Peyer's patch (tissue), 4 donors: ENCODE measurements at places on chromosomes 7 and 10.

DNA sequence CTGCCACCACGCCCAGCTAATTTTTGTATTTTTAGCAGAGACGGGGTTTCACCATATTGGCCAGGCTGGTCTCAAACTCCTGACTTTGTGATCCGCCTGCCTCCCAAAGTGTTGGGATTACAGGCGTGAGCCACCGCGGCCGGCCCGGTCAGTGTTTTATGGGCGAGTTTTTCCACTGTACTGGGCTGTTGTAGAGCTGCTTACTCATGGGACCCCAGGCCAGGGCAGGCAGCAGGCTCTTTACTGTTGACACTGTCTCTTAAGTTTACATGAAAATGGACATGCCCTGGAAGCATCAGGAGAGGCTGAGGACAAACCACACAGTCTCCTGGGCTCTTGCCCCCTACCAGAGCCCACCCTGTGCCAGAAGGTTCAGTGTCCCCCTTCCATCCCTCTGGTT lies 11.2 kb downstream of the NACAD start:
- no peak for DNase-seq

DNA sequence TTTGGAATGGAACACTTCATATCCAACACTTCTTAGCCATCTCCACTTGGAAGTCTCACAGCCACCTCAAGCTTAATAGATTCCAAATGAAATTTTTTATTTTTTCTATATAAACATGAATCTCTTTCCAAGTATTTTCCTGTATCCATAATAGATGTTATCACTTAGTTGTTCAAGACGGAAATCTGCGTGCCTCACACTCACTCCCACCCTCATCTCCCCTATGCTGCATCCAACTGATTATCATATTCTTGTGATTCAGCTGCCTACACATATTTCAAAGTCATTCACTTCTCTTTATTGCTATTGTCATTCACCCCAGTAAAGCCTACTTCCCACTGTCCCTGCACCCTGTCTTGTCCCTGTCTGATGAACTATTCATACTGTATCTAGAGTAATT lies 70.2 kb upstream of the MKX start:
- no peak for DNase-seq

DNA sequence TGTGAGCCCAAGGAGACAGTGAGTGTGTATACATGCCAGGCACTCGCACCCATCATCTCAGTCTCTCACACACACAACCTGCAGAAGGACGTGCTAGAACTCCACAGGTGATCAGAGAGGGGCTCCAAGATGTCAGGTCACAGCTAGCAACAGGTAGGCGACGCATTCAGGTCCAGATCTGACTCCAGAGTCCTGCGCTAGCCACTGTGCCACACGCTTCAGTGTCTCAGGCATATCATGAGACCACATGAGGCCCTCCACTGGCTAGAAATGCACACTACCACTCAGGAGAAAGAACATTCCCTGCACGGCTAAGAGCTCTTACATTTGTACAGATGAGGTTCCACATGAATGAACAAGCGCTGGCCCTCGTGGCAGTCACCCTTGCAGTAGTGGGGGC lies 11.5 kb downstream of the AKR1B1 start:
- no peak for DNase-seq

DNA sequence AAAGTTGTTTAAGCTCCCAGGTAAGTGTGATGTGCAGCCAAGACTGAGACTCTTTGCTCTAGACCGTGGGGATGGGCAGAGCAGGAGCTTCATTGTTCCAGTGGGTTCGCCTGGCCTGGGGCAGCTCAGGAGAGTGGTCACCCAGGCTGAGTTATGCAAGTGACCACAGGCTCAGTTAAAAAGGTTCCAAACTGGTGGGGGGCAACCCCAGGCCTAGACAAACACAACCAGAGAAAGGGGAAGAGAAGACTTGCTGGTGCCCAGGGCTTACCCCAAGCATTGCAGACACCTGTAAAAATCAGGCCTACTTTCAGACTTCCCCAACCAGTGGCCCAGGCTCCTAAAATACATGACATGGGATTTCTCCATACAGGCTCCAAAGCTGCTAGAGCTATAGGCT lies 21.6 kb downstream of the CREB3L2 start:
- DNase-seq: no peak

DNA sequence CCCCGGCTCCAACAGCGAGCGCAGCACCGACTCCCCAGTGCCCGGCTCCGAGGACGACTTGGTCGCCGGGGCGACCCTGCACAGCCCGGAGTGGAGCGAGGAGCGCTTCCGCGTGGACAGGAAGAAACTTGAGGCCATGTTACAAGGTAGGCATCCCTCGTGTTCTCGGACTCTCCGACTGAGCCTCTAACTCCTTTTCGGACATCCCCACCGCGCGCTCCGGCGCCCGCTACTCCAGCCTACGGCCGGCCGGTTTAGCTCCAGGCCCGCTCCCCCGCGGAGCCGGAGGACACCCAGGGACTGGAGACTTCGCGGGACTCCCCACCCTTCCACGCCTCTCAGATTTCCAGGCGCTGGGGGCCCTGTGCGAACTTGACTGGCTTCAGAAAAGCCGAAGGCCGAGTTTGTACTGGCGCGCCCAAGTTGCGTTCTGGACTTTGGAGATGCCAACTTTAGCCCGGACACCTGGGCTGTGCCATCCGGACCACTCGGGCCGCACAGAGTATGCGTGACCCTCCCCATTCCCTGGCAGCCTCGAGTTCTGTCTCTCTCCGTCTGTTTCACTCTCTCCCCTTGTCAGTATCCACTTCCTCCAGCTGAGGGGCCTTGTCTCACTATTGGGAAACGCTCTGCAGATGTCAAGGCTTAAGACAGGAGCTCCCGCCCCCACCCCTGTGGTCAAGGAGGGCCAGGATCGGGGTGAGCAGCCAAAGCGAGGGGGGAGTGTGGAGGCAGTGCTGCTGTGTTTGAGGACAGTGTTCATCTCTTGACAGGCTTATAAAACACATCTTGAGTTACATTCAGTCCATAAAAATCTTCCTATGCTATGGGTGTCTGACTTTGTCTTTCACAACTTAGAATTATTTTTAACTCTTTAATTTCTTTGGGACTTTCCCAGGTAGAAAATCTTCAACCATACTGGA lies 777 bp downstream of the BICC1 start:
- peak; percentile 66 for DNase-seq

DNA sequence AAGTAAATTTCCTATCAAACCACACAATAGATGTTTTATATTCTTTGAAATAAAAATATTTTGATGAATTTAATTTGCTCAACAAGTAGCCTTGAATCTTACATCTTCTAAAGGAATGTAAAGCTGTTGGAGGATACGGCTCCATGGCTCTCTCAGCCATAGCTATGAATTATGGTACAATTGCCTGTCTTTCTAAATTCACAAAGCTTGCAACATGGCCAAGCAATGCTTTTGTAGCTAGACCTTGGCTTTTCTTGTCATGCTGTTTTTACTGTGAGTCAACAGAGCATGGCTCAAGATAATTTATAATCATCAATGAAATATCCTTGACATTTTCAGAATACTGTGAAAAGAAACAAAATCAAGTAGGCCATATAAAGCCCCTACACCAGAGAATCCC lies 286.7 kb downstream of the CACNA2D1 start:
- DNase-seq: no peak

DNA sequence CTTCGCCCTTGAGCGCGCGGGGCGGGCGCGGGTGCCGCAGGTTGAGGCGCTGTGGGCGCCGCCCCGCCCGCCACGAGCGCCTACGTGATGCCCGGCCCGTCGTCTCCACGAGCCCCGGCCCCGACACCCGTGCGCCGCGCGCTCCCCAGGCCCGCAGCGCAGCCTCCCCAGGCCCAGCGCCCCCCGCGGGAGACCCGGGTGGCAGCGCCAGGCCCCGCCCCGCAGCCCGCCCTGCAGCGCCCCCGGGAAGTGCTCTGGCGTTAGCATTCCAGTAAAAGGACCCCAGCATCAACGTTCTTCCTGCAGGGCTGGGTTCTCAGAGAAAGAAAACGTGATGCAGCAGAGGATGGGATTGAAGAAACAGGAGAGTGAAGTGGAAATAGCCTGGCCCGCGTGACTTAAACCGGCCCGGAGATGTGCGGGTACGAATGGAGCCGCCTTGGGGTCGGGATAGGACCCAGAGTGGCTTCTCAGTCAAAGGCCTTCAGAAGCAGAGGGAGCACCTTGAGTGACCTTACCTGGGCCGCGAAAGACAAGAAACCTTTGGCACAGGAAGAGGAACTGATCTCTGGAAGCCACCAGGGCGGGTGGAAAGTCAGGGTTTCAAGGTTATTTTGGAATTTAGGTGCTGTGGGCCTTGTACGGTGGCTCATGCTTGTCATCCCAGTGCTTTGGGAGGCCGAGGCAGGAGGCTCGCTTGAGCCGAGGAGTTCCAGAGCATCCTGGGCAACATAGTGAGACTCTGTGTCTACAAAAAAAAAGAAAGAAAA lies 1.8 kb downstream of the PFKP start:
- peak; percentile 63 for DNase-seq

GRCh38 chr10:24894728-24895127 lies 57.7 kb downstream of the PRTFDC1 start:
- no peak for DNase-seq

DNA sequence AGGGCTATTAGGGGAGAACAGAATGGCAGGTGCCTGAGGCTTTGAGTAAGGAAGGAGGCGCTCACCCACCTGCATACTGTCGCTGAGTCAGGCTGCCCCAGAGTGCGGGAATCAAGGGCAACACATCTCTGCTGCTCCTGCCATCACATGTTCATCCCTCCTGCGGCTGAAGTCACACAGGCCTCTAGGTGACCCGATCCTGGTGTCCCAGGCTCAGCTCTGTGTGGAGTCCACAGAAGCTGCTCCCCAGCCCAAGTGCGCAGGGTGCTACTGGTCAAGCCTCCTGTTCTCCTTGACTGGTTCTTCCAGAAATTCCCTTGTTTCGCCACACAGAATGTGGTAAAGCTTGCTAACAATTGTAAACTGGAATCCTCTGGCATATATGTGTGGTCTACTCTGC lies 96.9 kb upstream of the IL6 start:
- DNase-seq: no peak

- DNase-seq: no peak
Observed at GRCh38 chr7:9498303-9498702, 1064.9 kb downstream of the NXPH1 start.

DNA sequence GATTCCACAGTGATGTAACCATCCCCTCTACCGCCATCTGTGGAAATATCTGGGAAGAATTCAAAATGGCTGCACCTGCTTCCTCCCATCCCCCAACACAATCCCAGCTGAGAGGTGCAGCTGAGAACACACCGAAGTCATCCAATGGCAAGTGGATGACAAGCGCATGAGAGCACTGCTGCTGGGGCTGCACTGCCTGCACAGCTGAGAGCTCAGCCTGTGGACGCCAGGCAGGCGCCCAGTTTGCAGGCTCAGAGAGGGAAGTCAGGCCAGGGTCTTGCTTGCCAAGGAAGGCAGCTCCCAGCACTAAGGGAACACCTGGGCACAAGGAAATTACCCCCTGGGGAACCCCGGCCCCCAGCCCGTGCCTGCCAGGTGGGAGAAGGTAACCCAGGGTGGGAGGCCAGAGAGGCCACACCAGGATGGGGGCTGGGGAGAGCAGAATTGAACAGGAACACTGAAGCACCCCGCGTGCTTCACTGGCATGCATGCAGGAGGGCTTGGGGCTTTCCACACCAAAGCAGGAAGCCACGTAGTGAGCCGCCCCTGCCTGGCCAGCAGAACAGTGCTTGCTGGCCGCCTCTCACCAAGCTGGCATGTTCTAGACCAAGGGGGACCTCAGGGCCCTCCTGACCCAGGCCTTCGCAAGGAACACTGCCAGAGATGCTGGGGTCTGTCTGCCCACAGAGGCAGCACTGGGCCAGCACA lies 46.2 kb downstream of the FAM53B start:
- peak; percentile 59 for DNase-seq

DNA sequence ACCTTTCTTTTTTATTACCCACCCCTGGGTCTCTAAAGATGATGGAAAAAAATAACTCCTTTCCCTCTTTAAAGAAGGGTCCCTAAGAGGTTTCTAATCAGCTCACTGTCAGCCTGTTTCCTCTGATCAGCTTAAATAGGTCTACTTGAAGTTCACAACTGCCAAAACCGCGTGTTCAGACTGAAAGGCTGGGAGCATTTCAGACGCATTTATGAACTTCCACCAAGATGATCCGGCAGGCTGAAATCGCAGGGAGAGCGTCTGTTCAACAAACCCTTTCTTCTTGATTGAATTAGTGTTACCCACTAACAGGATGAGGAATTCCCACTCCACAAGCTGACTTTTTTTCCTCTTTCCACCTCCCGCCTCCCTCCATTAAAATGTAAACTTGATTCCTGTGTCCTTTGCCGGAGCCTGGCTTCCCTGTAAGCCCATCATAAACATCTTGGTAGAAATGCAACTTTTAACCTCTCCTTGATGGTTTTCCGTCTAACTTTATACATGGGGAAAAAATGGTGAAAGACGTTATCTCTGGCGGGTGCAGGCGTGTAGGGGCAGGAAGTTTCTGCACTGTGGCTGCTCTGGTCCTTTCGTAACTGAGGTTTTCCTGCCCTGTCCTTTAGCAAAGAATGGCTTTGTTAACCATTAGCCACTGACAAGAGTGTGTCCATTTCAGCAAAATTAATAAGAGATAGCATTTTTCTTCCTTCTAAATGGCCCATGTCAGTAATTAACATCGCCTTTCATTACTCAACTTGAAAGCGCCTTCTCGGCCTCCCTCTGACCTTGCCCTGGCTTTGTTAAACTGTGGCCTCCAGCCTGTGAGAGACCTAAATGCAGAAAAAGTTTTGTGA lies 130.7 kb downstream of the BAMBI start:
- DNase-seq: no peak

DNA sequence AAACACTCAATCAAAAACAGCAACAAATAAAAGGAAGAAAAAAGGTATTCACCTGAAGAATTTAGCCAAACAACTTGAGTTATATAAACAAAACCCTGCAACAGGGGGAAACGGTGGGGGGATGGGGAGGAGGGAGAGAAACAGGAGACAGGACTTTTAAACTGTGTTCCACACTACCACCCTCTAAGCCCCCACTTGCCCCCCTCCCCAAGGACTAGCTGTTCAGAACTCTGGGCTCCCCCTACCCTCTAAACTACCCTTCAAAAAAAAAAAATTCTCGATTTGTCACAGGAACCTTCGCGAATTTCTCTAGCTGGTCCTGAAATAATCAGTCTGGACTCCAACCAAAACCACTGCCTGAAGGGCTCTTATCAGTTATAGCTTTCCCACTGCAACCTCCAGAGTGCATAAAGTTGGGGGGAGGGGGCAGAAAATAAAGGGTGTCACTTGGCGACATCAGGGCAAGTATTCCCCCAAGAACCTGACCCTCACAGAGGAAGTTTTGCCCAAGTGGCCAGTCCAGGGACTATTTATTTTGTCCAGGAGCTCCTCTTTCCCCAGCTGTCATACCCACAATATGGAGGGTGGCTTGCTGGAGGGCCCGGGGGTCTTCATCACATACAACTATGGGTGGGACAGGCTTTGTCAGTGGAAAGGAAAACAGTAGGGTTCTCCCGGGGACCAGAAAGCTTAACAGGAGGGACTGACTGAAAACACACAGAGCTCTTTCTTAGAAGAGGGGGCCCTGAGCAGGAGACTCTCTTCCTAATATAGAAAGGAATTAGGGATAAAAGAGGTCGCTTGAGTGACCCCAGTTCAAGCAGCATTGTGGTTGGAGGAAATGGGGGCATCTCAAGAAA lies 1.3 kb downstream of the UBE2H start:
- peak; percentile 57 for DNase-seq
